ENCODE measurements at places on chromosomes 6 and 20.

- DNase-seq: no peak
Observed at GRCh38 chr20:50496773-50497385, 13.3 kb upstream of the PTPN1 start.

GRCh38 chr20:7136886-7137285 lies 369.4 kb downstream of the BMP2 start:
- DNase-seq: no peak

GRCh38 chr6:53811746-53812145 lies 16.9 kb downstream of the LRRC1 start:
- DNase-seq: no peak

DNA sequence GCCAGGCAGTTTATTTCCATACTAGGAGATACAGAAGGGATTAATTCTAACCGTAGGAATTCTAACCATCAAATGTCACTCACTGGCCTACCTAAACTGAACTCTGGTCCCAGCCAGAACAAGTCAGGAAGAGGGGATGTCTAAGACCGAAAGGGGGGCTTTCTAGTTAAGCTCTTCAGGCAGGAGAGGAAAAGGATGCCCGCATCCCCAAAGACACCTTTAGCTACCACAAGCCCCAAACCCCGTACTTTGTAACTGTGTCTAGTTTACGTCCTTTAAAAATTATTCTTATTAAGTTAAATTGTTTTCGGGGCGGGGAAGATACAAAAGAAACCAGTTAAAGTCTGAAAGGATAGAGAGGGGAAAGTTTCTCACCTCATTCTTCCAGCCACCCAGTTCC lies 1.2 kb upstream of the ZNF76 start:
- DNase-seq: no peak

DNA sequence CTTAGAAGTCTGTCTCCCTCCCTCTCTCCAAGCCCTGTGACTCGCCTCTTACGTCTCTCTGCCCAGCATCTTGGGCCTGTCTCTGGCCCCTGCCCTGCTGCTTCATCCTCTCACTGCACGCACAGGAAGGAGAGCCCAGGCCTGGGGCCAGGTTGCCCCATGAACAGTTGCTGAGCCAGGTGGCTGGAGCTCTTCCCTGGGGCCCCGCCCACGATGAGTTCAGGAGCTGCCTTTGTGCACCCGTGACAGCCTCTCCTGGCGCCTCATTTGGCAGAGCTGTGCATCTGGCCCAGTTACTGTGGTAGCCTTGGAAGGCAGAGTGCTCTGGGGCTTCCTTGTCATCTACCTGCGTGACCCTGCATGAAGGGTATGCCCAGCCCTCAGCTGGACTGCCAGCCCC lies 44.5 kb downstream of the SLC52A3 start:
- no peak for DNase-seq

Measured in activated T-helper 9 cell treated with anti-CD3 and anti-CD28 coated beads, Interleukin-2, amount 50 U/mL, for 16 hours (primary cell).